ENCODE measurements at places on chromosomes 12 and 14. TPM values are rescaled to one million over a fixed set of nuclear protein-coding genes. Genes with fewer than 3 reads are reported as not detected.
A peak's percentile ranks its signal among the peaks of the same experiment; 100 is the strongest.

DNA sequence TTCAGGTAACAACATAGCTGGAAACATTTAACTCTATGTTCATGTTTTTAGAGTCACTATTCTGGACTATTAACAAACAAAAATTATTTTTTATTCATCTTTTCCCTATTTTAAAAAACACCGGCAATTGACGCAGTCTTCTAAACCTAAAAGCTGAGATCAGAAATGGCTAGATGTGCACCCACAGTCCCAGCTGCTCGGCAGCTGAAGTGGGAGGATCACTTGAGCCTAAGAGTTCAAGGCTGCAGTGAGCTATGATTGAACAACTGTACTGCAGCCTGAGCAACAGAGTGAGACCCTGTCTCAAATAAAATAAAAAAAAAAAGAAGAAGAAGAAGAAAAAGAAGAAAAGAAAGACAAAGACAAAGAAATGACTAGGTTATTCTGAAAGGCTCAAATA is 64.5 kb downstream of the PAX9 start:
- no peak for DNase-seq

DNA sequence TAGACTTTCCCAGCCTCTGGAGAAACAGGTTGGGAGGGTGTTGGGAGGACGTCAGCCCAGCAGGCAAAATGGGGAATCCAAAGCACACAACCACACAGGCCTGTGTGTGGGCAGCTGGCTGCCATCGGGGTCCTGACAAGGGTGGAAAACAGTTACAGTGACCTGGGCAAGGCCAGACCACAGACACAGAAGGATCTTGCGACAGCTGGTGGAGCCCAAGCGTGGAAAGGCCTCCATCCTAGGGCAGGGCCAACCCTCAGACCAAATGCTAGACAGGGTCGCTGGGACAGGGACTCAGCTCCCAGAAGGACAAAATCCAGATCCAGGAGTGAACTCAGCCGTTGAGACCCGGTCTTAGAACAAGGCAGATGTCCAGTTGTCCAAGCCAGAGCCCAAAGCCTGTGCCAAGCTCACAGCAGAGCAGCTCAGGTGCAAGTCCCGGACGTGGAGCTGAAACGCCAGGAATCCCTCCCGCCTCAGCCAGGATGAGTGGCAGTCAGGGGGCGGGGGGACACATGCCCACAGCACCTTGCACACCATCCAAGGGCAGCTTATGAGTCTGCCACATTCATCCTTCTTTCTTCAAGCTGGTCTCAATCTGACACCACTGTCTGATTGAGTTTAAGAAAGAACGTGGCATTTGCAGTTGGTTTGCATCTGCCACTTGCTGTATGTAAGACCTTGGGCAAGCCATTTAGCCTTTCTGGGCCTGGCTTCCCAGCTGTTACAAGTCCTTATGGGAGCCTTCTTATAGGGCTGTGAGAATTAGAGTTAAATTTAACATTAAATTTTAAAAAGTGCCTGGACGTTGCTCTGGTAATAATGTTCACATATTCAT is 37.6 kb downstream of the DEGS2 start:
- no peak for DNase-seq

DNA sequence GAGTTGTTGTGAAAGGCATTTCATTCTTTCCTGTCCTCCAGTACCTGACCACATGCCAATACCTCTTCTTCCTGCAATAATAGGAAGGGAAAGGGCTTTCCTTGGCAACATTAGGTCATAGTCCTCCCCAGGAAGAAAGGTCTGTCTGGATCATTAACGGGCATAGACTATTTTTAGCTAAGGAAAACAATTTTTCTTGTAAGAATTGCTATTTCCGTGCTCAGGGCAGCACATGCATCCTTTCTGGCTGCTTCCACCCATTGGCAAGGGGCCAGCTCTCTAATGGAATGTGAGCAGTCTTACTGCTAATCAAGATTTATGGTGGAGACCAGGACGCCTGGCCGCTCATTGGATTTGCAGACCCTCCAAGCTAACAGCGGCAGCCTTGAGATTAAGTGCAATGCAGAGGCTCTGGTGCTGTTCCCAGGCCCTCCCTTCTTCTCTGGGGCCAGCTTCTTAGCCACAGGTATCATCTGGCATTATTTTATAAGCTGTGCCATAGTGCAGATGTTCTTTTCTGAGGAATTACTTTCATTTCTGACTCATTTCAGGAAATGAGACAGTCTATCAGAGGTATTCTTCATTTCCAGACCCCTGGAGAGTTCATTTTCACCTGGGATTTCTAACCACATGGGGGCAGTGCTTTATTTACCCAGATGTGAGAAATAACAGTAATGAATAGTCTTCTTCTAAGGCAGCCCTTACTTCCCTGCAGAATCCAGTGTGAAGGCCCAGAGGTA is 52.9 kb downstream of the ANO6 start:
- DNase-seq, result peak; percentile 69

DNA sequence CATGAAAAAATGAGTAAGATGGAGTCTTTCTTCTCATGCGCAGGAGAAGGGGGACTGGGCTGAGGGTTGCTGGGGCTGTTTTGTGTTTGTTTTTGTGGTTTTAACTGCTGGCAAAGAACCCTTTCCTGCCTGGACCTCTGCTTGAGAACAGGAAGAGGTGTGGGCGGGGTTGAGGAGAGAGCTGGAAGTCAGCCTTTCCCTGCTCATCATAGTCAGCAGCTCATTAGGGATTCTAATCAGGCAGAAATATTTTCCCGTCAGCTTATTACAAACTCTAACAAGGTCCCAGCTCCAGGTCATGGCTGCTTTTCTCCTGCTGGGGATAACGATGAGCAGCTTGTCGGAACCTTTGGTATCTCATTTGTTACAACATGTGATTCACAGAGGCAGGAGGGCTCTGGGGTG is 185.0 kb upstream of the NRXN3 start:
- no peak for DNase-seq

DNA sequence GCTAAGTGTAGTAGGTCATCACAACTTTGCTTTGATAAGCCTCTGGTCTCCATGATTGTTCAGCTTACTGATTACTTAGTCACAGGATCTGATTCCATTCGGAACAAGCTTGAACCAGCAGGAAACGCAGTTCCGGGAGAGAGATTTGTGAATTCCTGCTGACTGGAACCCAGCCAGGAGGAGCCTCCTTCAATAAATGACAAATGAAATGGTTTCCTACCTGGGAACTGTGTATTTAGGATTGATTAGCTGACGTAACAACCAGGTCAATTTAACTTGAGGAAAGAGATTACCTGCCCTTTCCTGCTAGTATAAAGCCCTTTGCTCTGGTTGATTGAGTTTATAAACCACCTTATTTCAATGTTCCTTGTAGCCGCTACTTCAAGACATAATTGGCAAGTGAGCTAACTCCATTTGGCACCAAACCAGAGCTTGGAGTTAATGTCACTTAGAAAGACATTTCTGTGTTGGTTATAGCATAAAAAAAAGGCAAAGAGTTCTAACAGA is 35.1 kb upstream of the KCNH3 start:
- peak; percentile 29 for DNase-seq

- DNase-seq, result no peak
Observed at GRCh38 chr12:87618199-87618598, 411.0 kb downstream of the C12orf50 start.

DNA sequence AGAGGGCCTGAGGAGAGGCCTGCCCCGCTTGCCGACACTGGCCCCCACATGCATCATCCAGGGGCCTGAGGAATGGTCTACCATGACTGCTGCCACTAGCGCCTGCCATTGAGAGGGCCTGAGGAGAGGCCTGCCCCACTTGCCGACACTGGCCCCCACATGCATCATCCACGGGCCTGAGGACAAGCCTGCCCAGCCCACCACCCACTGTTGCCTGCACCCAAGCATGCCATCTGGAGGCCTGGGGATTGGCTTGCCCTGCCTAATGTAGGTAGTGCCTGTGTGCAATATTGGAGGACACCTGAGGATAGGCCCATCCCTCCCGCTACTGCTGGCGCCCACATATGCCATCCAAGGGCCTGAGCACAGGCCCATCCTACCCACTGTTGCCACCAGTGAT is 24.4 kb downstream of the CYP46A1 start:
- DNase-seq, result no peak

GRCh38 chr12:103672401-103673119 is 85.5 kb downstream of the STAB2 start:
- DNase-seq, result no peak

DNA sequence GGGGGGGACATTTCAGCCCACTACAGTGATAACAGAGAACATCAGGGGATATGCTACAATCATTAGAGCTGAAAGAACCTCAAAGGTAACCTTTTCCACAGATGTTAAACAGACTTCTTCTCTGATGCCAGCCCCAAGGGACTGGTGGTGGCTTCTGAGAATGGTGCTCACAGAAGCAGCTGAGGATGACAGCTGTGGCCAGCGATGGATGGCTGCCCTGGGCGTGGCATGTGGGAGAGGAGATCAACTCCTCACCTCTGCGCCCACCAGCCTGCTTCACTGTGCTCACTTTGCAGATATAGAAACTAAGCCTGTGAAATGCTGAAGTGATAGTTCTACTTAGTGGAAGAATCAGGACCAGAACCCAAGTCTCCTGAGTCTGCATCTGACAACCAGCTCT is 33.0 kb downstream of the FOXN3 start:
- no peak for DNase-seq

DNA sequence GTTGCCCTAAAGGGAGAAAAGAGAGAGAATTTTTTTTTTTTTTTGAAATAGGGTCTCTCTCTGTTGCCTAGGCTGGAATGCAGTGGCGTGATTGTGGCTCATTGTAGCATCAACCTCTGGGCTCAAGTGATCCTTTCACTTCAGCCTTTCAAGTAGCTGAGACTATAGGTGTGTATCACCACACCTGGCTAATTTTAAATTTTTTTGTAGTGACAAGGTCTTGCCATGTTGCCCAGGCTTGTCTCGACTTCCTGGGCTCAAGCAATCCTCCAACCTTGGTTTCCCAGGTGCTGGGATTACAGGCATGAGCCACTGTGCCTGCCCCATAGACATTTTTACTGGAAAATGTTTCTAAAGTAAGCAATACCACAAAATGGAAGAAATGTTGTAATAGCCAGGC is 36.8 kb downstream of the YARS2 start:
- DNase-seq, result no peak

GRCh38 chr12:55893723-55894122 is 34.0 kb downstream of the PYM1 start:
- DNase-seq, result no peak

DNA sequence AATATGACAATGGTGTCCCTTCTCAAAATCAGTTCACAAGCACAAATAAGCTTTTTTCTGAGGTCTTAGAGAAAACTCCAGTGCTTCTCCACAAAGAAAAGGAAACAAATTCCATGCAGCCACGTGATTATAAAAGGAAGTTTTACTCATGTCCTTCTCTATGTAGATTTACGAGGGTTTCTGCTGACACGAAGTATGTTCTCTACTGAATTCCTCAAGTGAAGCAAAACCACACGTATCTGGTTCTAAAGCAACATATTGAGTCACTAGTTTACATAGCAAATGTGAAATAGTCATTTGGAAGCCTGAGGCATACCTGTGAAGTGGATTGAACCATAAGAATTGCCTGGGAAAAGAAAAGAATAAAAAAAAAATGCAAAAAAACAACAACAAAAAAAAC is 31.9 kb downstream of the BMP4 start:
- DNase-seq, result peak; percentile 8

DNA sequence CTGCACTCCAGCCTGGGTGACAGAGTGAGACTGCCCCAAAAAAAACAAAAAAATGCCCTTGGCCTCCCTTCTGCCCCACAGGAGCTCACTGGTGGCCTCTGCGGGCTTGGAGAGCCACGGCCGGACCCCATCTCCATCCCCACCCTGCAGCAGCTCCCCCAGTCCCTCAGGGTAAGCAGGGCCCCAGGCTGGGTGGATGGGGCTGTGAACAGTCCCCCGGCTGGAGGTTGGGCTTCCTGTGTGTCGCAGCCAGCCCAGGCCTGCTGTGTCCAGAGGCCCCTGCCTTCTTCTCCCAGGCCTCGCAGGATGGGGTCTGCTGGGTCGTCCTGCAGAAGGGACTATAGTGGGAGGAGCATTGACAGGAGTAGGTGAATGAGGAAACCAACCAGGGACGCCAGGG is 15.4 kb upstream of the PUS1 start:
- DNase-seq, result no peak

DNA sequence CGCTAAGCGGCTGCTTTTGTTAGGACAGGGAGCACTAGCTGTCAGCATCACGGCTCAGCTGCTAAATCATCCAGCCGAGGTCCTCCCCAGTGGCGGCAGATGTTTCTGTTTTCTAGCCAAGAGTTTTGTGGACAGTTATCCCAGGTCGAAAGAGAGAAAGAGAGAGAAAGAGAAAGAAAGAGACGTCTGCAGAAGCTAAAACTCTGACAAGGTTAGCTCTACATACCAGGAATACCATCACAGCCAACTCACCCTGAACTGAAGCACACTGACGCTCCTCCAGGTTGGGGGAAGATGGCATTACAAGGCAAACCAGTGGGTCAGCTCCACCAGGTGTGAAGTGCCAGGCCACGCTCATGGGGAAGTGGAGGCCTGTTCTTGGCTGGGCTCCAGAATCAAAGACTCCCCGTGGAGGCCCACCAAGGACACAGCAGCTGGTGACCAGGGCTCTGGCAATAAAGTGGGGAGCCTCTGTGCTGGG is 64.9 kb upstream of the DICER1 start:
- DNase-seq, result no peak

- DNase-seq, result no peak
Observed at GRCh38 chr12:130433411-130433810, 95.7 kb downstream of the PIWIL1 start.

The KIF26A gene
- 8.1 TPM for total RNA-seq

The TMTC2 gene
- 37.3 TPM for total RNA-seq

The SYNDIG1L gene
- not detected for total RNA-seq

The DAD1 gene
- total RNA-seq, result 164 TPM

The LGR5 gene
- 13.7 TPM for total RNA-seq

The DDHD1 gene
- total RNA-seq, result 23.8 TPM

Measured in skin of body (tissue), 3 donors.